Naive thymus-derived CD8-positive, alpha-beta T cell (primary cell): ENCODE measurements at places on chromosomes 2 and 18.

GRCh38 chr2:30074023-30074422 lies 72.8 kb upstream of the YPEL5 start:
- H3K27ac ChIP-seq, result no peak overlapping the region
- peaks cover 65% of the 10 kb centered on the region for H3K27me3 ChIP-seq
- DNase-seq, result no peak
- no peaks in the 10 kb centered on the region for H3K36me3 ChIP-seq

DNA sequence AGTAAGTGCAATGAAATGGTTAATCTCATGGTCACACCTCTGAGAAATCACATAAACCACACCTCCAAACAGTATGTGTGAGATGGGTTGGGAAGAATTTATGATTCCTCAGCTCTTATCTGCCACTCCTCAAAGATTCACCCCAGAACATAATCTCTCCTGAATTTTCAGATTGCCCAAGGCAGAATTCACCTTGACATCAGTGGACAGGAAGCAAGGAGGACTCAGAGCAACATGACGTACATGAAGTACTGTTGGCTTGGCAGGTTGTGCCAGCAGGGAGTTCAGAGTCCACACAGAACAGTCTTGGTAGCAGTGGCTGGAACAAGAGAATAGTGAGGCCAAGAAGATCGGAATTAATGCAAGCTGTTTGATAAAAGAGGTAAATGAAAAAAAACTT lies 31.7 kb upstream of the CYBRD1 start:
- H3K27me3 ChIP-seq, result no peaks in the 10 kb centered on the region
- no peak overlapping the region for H3K27ac ChIP-seq
- peaks cover 12% of the 10 kb centered on the region for H3K36me3 ChIP-seq
- DNase-seq, result no peak
- H3K4me3 ChIP-seq, result no peak overlapping the region

GRCh38 chr2:129192117-129192516 lies 787.3 kb upstream of the RAB6C start:
- no peaks in the 10 kb centered on the region for H3K4me1 ChIP-seq
- no peak overlapping the region for H3K4me3 ChIP-seq
- no peak overlapping the region for H3K27ac ChIP-seq
- H3K27me3 ChIP-seq, result peaks cover 28% of the 10 kb centered on the region
- no peaks in the 10 kb centered on the region for H3K36me3 ChIP-seq

GRCh38 chr2:69701100-69701945 lies 40.6 kb upstream of the ANXA4 start:
- H3K27me3 ChIP-seq, result no peaks in the 10 kb centered on the region
- H3K36me3 ChIP-seq, result no peaks in the 10 kb centered on the region
- no peak for DNase-seq
- H3K4me3 ChIP-seq, result no peak overlapping the region
- H3K27ac ChIP-seq, result no peak overlapping the region

- H3K27ac ChIP-seq, result no peak overlapping the region
- no peaks in the 10 kb centered on the region for H3K27me3 ChIP-seq
- no peak overlapping the region for H3K4me3 ChIP-seq
- no peaks in the 10 kb centered on the region for H3K36me3 ChIP-seq
Observed at GRCh38 chr2:47996808-47997207, 90.5 kb upstream of the FBXO11 start.

DNA sequence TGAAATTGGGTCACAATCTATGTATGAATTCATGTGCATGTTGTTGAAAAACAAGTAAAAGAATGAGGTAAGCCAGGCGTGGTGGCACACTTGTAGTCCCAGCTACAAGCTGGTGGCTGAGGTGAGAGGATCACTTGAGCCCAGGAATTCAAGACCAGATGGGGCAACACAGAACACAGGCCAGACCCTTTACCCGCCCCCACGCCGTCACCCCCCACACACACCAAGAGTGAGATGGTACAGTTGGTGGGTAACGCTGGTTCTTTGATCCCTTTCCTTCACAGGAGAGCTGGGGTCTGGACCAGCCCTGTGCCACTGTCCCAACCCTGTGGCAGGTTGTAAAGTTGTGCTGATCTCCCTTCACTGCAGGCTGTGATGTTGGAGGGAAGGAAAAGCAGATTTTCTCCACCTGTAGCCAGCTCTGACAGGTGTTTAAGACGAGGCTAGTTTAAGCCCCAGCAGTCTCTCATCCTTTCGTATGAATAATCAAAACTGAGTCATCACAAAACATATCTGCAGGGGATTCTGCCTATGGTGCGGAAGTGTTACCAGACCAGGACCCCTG lies 13.6 kb downstream of the B3GNT2 start:
- peak overlapping the region; percentile 90 for H3K27ac ChIP-seq
- no peaks in the 10 kb centered on the region for H3K27me3 ChIP-seq
- peak overlapping the region; percentile 69 for H3K4me3 ChIP-seq
- peaks cover 15% of the 10 kb centered on the region for H3K36me3 ChIP-seq
- peaks cover 94% of the 10 kb centered on the region for H3K4me1 ChIP-seq
- no peak for DNase-seq

- no peak for DNase-seq
- no peaks in the 10 kb centered on the region for H3K36me3 ChIP-seq
- no peak overlapping the region for H3K4me3 ChIP-seq
- H3K27me3 ChIP-seq, result peaks cover 10% of the 10 kb centered on the region
- H3K27ac ChIP-seq, result no peak overlapping the region
Observed at GRCh38 chr2:160044728-160045127, 17.7 kb downstream of the PLA2R1 start.

GRCh38 chr2:158006961-158007719 lies 94.5 kb upstream of the UPP2 start:
- peak overlapping the region; percentile 2 for H3K27ac ChIP-seq
- no peak for DNase-seq
- no peaks in the 10 kb centered on the region for H3K36me3 ChIP-seq
- no peak overlapping the region for H3K4me3 ChIP-seq

DNA sequence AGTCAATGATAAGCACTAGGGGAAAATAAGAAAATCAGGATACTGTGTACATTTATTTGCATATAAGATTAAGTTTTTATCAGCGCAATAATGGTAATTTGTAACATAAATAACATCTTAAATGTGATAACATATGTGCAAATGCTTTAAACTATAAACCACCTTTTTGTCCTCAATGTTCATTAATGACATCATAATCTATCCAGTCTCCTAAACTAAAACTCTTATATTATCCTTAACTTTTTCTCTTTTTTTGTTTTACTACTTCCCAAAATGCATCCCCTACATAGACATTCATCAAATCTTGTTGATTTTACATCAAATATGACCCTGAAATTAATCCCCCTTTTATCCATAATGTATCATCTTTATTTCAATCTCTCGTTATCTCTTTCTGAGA lies 3.4 kb upstream of the RAD51AP2 start:
- peaks cover 5% of the 10 kb centered on the region for H3K36me3 ChIP-seq
- no peak overlapping the region for H3K4me3 ChIP-seq
- no peak overlapping the region for H3K27ac ChIP-seq
- H3K27me3 ChIP-seq, result peaks cover 25% of the 10 kb centered on the region
- H3K4me1 ChIP-seq, result no peaks in the 10 kb centered on the region
- DNase-seq, result no peak

GRCh38 chr2:6692056-6692455 lies 173.7 kb downstream of the CMPK2 start:
- H3K27me3 ChIP-seq, result peaks cover 6% of the 10 kb centered on the region
- H3K36me3 ChIP-seq, result no peaks in the 10 kb centered on the region
- H3K4me1 ChIP-seq, result no peaks in the 10 kb centered on the region
- no peak overlapping the region for H3K27ac ChIP-seq

GRCh38 chr2:27081984-27082772 lies 3.8 kb downstream of the EMILIN1 start:
- H3K4me3 ChIP-seq, result no peak overlapping the region
- peaks cover 28% of the 10 kb centered on the region for H3K4me1 ChIP-seq
- peaks cover 1% of the 10 kb centered on the region for H3K27me3 ChIP-seq

- H3K4me3 ChIP-seq, result no peak overlapping the region
- no peaks in the 10 kb centered on the region for H3K27me3 ChIP-seq
- no peak for DNase-seq
- H3K36me3 ChIP-seq, result peaks cover 8% of the 10 kb centered on the region
- H3K4me1 ChIP-seq, result no peaks in the 10 kb centered on the region
Observed at GRCh38 chr2:25596516-25597244, 76.7 kb downstream of the DTNB start.

GRCh38 chr2:3535794-3536681 lies 16.7 kb upstream of the ADI1 start:
- peaks cover 20% of the 10 kb centered on the region for H3K36me3 ChIP-seq
- peaks cover 7% of the 10 kb centered on the region for H3K4me1 ChIP-seq
- H3K27me3 ChIP-seq, result no peaks in the 10 kb centered on the region

DNA sequence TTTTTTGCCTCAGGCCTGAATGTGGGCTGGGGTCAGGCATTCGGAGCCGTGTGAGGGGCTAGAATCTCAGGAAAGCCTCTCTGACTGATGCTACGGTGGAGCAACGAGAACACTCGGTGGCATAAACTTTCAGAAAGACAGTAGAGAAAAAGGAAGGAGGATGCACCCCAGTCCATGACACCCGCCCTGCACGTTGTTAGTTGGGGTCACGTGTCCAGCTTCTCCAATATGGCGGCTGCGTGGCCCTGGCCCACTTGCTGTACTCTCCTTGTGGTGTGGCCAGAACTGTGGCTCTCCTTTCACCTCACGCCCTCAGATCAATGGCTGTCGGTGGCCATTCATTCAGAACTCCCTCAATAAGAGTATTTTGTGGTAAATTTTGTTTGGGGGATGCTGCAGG lies 131.2 kb downstream of the KCTD1 start:
- H3K4me1 ChIP-seq, result no peaks in the 10 kb centered on the region
- H3K27ac ChIP-seq, result no peak overlapping the region
- H3K4me3 ChIP-seq, result no peak overlapping the region
- H3K36me3 ChIP-seq, result no peaks in the 10 kb centered on the region
- no peaks in the 10 kb centered on the region for H3K27me3 ChIP-seq

DNA sequence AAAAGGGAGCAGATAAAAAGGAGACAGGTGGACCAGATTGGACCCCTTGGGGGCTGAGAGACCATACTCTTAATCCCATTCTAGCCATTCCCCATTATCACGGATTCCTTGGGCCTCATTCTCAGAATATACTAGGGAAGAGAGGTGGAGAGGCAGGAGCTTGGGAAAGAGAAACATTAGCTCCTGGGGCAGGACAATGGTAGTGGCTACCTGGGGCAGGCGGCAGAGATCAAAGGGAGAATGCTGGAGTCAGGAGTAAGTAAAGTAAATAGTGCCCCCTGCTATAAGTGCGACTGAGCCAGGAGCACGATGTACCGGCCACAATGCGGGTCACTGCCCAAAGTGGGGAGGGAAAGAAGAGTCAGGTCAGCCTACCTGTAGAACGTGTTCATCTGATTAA lies 20.4 kb upstream of the IHH start:
- H3K4me3 ChIP-seq, result no peak overlapping the region
- H3K36me3 ChIP-seq, result no peaks in the 10 kb centered on the region
- no peak overlapping the region for H3K27ac ChIP-seq
- DNase-seq, result no peak

DNA sequence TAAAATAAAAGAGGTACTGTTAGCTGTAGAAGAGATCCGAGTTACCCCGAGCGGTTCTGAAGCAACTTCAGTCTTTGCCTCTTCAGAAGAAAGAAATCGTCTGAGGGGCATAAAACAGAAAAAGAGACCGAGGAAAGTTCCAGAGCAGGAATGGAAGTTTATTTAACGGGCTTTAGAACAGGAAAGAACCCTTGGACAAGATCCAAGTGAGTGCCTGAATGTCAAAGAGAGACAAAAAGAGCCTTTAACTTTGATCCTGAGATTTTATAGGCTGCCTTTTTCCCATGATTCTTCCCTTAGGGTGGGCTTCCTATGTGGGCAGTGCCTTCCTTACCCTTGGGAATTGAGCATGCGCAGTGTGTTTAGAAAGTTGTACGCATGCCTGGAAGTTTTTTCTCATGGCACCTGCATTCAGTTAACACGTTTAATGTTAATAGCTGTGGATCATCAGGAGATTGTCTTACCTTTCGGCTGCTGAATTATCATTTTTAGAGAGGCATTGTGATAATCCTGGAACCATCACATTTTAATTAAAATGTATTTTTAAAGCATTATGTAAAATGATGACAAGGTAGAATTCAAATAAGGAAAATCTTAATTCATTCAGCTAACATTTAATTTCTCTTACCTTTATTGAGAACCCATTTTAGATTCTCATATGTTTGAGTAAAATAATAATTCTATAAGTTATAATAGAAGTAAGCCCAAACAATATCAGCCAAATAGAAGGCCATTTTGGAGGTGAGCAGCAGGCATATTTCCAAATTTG lies 269.5 kb upstream of the ZSWIM2 start:
- no peak overlapping the region for H3K4me3 ChIP-seq
- H3K27me3 ChIP-seq, result no peaks in the 10 kb centered on the region
- H3K27ac ChIP-seq, result no peak overlapping the region
- no peaks in the 10 kb centered on the region for H3K36me3 ChIP-seq
